ENCODE measurements at places on chromosomes 7 and 10.

DNA sequence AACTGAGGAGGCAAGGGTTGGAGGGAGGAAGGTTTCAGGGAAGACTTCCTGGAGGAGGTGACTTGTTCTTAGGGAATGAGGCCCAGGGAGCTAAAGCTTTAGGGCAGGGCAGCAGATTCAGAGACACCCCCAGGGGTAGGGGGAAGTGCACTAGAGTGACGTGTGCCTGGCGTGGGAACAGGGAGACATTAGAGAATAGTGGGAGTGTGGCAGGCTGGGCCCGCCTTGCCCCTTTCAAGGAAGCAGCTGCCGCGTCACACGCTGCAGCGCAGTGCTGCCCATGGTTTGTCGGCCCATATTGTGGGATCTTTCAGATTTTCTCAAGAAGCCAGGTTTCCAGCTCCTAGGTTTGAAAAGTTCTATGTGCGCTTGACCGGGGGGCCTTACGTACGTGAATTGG is 139.4 kb downstream of the LHPP start:
- H3K27me3 ChIP-seq: peaks cover 11% of the 10 kb centered on the region
- H3K27ac ChIP-seq: no peak overlapping the region
- no peak overlapping the region for H3K4me3 ChIP-seq
- DNase-seq: no peak
- H3K36me3 ChIP-seq: peaks cover 6% of the 10 kb centered on the region

DNA sequence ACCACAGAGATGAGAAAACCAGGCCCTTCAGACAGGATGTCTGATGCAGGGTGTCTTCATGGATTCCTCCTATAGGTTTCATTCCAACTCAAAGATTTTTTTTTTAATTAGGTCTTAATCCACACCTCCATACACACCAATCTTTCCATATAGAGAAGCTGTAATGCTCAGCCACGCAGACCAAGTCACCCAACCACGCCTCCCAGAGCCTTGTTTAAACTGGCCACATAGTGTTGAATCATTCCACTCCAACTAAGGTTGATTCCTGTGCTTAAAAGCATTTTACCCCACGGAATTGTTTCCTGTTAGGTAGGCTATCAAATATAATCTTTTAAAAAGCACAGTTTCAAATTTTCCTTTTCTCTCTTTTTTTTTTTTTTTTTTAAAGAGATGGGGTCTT is 153.6 kb downstream of the TYW1B start:
- H3K27ac ChIP-seq: no peak overlapping the region
- no peaks in the 10 kb centered on the region for H3K36me3 ChIP-seq
- no peak overlapping the region for H3K4me3 ChIP-seq
- H3K4me1 ChIP-seq: no peaks in the 10 kb centered on the region
- no peak for DNase-seq

DNA sequence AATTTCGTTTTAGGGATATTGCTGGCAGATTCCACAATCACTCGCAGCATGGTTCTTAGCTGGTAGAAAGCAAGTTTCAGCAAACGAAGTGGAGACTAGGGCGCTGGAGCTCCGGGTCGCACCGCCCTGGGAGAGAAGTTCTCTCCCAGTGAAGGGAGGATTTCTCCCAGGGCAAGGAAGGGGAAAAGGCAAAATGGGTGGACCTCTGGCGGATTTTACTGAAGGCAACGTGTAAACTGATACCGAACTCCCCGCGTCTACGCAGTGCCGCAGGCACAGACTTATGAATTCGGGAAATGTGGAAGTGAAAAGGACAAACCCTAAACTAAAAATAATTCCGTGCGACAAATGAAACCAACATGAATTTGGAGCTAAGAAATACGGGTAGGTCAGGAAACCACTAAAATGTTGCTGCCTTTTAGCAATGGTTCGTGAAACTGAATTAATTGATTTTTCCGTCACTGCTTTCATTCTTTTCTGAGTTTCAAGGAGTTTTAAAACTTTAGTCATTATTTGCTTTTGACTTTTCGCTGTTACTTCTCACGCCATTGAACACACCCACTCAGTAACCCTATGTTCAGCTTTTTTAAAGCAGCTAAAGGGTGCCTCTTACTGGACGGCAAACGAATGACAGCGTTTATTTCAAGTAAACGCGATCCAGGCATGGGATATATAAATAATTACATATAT is at the start of gene MYOF:
Gene MYOF (minus strand): TSS at position 190 of the 690 bp plus-strand sequence. CDS start 140 bp downstream, at position 50.
- peak within 1 kb of the TSS; percentile 92 for H3K4me3 ChIP-seq
- peaks cover 11% of the 10 kb centered on the region for H3K4me1 ChIP-seq
- H3K27ac ChIP-seq: peak within 1 kb of the TSS; percentile 64
- H3K27me3 ChIP-seq: no peaks in the 10 kb centered on the region
- peak; percentile 41 for DNase-seq

DNA sequence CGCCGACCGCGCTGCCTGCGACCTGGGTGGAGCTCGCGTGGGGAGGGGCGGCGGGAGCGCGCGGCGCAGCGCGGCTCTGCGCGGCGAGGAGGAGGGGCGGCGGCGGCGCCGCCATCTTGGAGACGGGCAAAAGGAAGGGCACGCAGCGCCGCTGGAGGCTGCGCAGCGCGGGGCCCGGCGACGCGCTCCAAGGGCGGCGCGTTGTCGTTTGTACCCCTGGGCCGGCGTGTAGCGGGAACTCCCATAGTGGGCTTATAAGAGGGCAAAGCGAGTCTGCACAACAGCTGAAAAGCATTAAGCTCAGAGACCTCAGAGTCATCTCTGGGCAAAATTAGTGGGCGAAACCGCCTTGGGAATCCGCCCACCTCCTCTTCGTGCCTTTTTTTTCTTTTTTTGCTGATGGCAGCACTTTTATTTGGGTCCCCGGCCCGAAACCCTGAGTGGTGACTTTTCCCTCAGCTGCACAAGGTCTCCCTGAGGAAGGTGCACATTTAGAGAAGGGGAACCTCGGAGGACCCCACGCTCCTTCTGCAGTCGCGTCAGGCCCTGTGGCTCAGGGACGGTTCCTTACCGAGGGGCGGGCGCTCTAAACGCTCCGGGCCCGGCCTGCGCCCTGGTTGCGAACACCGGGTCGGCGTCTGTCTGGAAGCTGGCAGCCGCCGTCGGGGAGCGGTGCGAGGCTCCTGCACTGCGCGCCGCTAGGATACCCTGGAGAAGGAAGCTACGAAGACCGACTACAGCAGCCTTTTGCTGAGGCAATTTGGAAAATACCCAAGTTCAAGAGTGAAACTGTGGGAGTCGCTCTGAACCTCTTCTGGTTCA is 428 bp upstream of the MCMBP start:
- peak overlapping the region; percentile 92 for H3K4me3 ChIP-seq
- H3K4me1 ChIP-seq: peaks cover 30% of the 10 kb centered on the region
- H3K27me3 ChIP-seq: peaks cover 8% of the 10 kb centered on the region
- DNase-seq: peak; percentile 87
- H3K36me3 ChIP-seq: peaks cover 7% of the 10 kb centered on the region
- peak overlapping the region; percentile 33 for H3K27ac ChIP-seq

GRCh38 chr10:44477046-44477425 is 92.1 kb upstream of the CXCL12 start:
- no peak overlapping the region for H3K27ac ChIP-seq
- no peak overlapping the region for H3K4me3 ChIP-seq
- DNase-seq: no peak

DNA sequence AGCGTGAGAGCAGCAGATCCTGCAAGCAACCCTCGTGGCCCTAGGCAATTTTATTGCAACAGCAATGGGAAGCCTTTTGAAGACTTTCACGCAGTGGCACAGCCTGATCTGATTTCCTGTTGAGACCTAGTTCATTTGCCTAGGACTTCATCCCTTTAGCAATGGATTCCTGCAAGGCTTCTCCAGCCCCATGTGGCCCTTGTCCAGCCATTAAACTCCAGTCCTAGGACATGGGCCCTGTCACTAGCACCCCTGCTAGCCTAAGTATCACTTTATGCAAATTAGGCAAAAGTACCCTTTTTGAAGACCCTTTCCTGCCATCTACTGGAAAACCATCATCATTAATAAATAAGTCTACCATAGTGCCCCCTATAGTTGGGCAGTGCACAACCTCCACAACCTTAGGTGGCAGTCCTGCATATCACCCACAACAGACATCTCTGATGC is 379.4 kb downstream of the GALNT17 start:
- H3K4me1 ChIP-seq: no peaks in the 10 kb centered on the region
- DNase-seq: no peak
- H3K27ac ChIP-seq: no peak overlapping the region

All from endothelial cell (in vitro differentiated cells).